ENCODE measurements at places on chromosomes 5 and 9. TPM values are rescaled to one million over a fixed set of nuclear protein-coding genes. Genes with fewer than 3 reads are reported as not detected.

GRCh38 chr5:37184748-37185364 is 64.3 kb downstream of the CPLANE1 start:
- no peak for DNase-seq

GRCh38 chr9:136745389-136746154 is 2.8 kb downstream of the LCN6 start:
- DNase-seq, result no peak

- no peak for DNase-seq
Observed at GRCh38 chr9:77421506-77422265, 226.4 kb downstream of the GNA14 start.

Gene SHC3
- total RNA-seq, result 28.3 TPM
